ENCODE measurements at places on chromosomes 3 and 15.

DNA sequence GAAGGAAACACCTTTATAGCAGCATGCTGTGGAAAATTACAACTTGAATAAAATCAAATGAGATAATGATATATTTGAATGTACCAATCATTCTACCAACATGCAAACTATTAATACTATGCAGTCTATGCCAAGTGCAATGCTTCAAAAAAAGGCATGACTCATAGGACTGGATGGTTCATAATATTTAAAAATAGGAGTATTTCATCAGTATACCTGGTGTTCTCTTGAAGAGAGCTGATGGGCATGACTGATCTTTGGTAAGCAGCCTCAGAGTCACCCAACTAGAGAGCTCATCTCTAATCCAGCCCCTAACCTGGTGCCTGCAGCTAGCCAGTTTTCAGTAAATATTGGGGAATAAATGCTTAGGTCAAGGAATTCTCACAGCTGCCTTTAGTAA lies 434.7 kb upstream of the ARRDC4 start:
- DNase-seq, result no peak

DNA sequence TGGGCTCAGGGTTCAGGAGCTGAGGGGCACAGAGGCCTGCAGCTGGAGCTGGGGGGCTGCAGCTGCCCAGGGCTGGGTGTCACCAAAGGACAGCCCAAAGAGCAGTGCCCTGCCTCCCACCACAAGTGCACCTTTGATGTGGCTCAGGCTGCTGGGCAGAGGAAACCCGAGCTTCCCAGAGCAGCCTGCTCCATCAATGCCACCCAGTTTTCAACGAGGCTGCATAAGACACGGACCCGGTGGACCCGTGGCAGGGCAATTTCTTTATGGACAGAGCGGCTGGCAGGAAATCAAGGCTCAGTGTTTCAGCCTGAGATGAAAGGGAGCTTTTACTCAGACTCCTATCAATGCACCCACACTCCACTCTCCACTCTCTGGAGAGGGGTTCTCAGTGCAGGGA lies 18.7 kb downstream of the SEMA5B start:
- DNase-seq, result no peak

- DNase-seq, result no peak
Measured at GRCh38 chr3:69738315-69738714, 949 bp upstream of the MITF start.

- DNase-seq, result no peak
Measured at GRCh38 chr15:65384505-65384894, 6.7 kb upstream of the IGDCC3 start.

DNA sequence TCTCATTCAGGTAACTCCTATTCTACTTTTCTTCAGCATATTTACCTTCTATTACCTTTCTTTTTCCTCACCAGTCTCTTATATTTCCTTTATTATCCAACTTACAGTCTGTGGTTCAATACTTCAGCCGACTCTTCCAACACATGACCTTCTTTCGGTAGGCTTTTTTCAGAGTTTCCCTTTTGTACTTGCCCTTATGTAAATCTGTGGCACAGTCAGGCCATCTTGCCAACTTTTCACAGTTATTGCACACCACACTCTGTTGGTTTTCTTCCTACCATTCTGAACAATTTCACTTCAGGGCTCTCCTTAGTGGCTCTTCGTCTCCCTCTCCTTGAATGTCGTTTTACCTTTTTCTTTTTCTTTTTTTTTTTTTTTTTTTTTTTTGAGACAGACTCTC lies 427.8 kb downstream of the LPP start:
- DNase-seq, result no peak

GRCh38 chr3:30341851-30342250 lies 264.6 kb upstream of the TGFBR2 start:
- no peak for DNase-seq

- DNase-seq, result no peak
Measured at GRCh38 chr3:18008706-18009368, 266.4 kb upstream of the TBC1D5 start.

- no peak for DNase-seq
Measured at GRCh38 chr3:72100080-72100511, 315.1 kb upstream of the PROK2 start.

- DNase-seq, result no peak
Measured at GRCh38 chr3:190352861-190353457, 30.7 kb upstream of the CLDN1 start.

GRCh38 chr3:109923431-109923830 lies 586.1 kb upstream of the DPPA4 start:
- DNase-seq, result no peak

- no peak for DNase-seq
Measured at GRCh38 chr15:80777137-80777536, 2.0 kb upstream of the CEMIP start.

DNA sequence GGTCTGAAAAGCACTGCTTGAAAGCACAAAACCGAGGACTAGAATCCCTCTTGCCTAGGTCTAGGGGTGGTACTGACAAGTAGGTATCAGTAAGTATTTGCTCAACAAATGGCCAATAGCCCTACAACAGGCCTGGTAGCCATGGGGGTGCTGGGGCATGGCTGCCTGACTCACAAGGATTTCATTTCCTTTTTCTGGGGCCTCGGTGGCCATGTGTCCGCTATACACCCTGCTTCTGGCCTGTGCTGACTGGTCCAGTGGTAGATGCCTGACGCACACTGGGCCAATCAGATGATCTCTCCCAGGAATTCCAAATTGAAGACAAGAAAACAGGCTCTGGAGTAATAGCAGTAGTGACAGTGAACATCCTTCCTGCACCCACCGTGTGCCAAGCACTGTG lies 29.4 kb downstream of the MELTF start:
- DNase-seq, result no peak

All from NCI-H526 (cell line).